ENCODE measurements at places on chromosomes 16 and 17.

DNA sequence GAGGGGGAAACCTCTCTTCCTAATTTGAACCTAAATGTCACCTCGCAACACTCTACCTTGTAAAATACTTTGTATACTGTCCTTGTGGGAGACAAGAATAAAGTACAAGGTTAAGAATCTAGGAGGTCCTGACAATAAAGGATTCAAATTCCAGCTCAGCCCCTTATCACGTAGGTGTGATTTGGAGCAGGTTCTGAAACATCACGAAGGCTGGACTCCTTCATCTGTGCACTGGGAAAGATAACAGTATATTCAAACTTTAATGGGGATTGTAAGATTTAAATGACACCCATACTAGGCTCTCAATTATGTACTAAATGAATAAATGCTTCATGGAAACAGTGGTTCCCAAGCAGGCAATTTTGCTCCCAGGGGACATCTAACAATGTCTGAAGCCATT, 2.1 kb downstream of the TXNDC11 start:
- DNase-seq: no peak

DNA sequence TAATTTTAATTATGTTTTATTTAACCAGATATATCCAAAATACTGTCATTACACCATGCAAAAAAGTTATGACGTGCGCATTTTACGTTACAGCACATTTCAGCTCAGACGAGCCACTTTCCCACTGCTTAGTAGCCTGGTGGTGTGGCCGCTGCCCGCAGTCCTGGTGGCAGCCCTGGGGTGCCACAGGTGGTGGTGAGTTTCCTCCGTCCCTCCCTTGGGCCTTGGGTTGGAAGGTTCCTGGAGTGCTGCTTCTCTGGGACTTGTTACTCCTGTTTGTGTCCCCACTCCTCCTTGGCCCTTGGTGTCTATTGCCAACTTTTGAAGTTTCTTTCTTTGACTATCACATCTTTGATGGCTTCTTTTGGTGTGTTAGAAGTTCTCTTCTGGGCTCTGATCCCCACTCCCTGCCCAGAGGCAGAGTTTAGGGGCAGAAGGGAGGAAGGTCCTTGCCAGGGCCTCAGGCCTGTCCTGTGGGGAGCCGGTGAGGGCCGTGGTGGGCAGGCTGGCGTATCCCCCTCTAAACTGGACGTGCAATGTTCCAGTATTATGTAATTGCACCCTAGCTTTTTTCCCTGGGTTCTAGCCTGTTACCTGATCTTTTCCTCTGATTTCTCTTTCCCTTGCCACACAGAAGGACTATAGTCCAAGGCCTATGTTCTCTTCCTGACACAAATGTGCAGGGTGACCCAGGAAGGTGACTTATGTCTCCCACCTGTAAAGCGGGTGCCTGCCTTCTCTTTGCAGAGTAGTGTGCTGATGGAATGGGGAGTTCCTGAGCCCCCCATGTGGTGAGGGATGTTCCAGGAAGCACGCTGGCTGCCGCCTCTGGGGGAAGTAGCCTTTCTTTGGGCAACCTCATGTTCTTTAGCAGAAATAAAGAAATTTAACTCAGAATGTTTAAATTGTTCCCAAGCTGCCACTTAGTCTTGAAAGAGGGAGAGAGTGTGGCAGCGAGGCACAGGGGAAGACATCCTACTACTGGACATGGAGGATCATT, 8.4 kb downstream of the MPRIP start:
- DNase-seq: no peak

GRCh38 chr17:82803606-82804005, 36.2 kb downstream of the ZNF750 start:
- no peak for DNase-seq

DNA sequence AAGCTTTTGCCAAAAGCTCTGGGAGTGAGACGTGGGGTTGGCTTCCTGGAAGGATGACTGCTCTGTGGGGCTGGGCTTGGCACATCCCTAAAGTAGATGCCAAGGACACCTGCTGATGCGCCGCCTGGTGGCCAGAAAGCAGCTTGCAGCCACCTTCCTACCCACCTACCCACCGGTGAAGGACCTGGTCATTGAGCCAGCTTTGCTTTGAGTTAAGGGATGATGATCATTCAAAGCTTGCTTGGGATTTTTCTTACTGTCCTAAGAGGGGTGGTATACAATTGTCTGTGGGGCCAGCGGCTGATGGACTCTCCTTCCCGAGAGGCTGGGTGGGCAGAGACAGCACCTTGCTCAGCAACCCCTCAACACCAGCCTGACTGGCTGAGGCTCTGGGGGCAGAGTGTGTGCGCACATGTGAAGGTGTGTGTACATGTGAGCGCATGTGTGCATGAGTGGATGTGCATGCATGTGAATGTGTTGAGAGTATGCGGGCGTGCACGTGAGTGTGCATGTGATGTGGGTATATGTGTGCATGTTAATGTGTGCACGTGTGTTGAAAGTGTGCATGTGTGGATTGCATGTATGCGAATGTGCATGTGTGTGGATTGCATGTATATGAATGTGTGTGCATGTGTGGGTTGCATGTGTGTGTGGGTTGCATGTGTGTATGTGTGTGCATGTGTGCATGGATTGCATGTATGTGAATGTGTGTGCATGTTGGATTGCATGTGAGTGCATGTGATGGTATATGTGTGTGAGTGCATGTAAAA, 18.6 kb downstream of the C1QTNF1 start:
- DNase-seq: peak; percentile 40

DNA sequence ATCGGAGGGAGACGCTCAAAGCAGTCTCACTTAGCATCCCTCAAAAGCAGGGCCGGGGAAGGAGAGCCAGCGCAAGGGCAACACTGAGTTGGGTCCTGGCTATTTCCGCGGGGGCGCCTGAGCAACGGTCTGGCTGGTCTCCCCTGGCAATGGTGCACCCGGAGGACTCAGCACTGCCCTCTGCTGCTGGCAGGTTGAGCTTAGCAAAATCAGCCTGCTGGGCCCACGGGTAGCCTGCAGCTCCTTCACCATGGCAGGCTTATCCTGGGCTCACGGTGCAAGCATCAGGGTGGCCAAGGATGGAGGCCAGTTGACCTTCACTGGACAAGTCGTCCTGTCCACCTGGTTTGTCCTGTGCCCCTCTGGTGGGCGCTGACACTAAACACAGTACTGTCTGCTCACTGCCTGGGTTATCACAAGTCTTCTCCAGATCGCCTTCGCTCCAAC, 14.4 kb upstream of the ALDH3A1 start:
- DNase-seq: peak; percentile 41

DNA sequence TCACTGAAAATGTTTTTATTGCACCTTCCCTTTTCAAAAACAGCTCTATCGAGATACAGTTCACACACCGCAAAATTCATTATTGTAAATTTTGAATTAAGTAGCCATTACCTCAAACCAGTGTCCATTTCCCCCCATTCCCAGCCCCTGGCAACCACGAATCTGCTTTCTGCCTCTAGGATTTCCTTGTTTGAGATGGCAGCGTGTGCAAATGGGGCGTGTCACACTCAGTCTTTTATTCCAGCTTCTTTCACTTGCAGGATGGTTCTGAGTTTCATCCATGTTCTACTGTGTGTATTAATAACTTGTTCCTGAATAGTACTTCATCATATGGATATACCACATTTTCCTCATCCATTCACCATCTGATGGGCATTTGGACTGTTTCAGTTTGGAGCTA, 14.8 kb downstream of the ACSF3 start:
- DNase-seq: no peak

DNA sequence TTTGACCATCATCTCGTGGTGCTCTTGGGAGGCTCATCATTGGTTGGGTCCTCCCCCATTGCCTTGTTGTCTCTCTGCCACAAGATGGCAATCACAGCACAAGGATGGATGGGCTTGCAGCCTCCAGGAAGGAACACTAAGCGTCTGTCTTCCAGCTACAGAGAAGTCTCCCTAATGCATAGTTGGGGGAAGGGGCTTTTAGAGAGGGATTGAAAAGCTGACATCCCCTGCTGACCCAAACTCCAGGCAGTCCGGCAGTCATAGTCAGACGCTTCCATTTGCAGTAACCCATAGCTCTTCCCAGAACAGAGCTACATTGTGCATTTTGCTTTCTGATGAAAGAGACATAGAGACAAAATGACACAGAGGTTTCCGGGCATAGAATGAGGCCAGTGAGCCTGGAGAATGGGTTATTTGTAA, 111.4 kb downstream of the UTP18 start:
- no peak for DNase-seq

- DNase-seq: no peak
Observed at GRCh38 chr17:64983708-64984107, 64.4 kb upstream of the LRRC37A3 start.

DNA sequence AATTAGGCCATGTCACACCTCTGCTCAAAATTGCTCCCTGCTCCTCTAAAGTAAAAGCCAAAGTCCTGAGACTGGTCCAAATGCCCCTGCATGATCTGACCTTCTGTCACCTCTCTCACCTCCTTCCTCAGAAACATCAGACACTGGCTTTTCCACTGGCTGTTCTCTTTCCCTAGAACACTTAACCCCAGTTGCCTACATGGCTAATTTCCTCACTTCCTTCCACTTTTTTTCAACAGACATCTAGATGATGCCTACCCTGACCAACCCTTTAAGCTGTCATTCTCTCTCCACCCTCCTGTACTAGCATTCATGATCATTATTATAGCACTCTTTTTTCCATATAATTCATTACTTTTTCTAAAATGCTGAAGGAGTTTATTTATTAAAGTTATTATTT, 31.0 kb downstream of the CCT6B start:
- no peak for DNase-seq

- no peak for DNase-seq
Observed at GRCh38 chr17:8137645-8138373, 13.9 kb upstream of the HES7 start.

GRCh38 chr17:18158022-18158600, 25.5 kb upstream of the ALKBH5 start:
- peak; percentile 87 for DNase-seq

GRCh38 chr16:68499006-68499405, 40.1 kb upstream of the ZFP90 start:
- DNase-seq: no peak

DNA sequence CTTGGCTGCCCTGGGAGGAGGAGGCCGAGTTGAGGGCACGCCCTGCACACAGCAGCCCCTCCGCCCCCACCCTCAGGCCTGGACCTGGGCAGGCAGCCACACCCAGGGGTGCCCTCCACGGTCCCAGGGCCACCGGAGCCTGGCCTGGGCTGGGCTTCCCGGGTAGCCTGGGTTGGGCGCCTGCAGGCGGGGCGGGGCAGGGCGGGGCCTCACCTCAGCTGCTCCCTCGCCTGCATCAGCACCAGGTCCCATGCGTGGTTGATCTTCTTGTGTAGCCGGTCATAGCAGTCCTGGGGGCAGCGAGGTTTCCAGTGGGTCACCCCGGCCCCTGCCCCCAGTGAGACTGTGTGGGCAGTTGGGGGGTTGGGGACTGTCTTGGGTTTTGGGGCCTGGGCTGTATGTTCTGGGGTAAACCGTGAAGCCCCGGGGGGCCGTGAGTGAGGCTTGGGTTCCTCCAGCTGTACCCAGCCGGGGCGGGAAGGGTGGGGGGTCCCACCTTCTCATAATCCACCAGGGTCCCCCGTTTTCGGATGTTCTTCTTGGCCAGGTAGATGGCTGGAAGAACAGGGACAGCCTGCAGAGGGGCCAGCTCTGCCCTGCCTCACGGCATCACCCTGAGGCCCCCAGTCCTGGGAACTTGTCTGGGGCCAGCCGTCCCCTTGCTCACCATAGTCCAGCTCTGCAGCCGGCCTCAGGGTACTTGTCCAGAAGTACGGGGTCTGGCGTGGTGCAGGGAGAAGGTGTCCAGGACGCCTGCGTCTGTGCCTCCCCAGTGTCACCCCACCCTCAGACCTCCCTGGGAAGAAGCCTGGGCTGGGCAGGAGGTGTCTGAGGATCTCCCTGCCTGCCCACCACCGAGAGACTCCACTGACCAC, 2.0 kb downstream of the RGS11 start:
- DNase-seq: no peak

DNA sequence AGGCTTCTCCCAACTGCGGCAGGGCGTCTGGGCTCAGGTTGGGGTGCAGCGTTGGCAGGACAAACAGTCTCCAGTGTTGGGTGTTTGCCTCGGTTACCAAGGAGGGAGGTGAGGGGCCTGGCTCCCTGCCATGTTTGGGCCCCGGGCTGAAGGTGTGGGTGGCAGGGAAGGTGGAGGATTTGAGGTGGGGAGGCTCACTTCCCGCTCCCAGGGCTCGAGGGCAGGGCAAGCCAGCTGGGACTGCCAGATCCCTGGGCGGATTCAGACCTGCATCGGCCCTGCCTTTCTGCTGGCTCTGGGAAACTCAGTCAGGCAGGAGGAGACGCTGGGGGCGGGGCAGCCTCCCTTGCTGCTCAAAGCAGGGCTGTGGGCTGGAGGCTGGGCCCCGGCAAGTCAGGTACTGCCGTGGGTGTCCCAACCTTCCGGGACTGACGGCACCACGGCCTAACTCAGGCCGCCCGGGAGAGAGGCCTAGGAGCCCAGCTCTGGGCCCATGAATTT, 31.3 kb upstream of the KRT17 start:
- no peak for DNase-seq

GRCh38 chr17:38798614-38799500, 499 bp downstream of the PIP4K2B start:
- DNase-seq: peak; percentile 34

- DNase-seq: no peak
Observed at GRCh38 chr17:34242587-34243363, 12.3 kb upstream of the CCL2 start.

DNA sequence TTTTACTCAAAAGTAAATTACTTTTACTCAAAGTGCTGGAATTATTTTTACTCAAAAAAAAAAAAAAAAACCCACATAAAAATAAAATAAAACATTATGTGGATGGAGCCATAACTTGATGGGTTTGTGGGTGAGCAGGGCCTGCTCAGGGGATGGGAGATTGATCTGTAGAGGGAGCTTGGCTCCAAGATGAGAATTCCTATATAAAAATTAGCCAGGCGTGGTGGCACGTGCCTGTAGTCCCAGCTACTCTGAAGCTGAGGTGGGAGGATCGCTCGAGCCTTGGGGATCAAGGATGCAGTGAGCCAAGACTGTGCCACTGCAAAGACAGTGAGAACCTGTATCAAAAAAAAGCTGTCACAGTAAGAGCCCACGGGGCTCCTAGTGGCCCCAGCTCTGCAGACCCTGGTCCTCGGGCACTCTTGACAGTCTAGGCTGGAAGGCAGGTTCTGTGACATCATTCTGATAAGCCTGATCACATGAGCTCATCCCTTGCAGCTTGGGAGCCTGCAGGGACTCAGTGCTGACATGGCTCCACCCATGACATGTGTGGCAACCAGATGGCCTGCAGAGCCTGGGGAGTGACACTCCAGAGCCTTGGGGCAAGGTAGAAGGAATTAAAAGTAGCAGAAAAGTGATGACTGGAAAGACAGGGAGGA, 42.5 kb downstream of the ST3GAL2 start:
- DNase-seq: no peak

- no peak for DNase-seq
Observed at GRCh38 chr17:75571885-75572215, 15.8 kb upstream of the MYO15B start.
